NCI-H187 treated with DMSO at 0.1 percent for 48 hours (cell line): ENCODE measurements at places on chromosomes 6 and 20.
A peak's percentile ranks its signal among the peaks of the same experiment; 100 is the strongest.

DNA sequence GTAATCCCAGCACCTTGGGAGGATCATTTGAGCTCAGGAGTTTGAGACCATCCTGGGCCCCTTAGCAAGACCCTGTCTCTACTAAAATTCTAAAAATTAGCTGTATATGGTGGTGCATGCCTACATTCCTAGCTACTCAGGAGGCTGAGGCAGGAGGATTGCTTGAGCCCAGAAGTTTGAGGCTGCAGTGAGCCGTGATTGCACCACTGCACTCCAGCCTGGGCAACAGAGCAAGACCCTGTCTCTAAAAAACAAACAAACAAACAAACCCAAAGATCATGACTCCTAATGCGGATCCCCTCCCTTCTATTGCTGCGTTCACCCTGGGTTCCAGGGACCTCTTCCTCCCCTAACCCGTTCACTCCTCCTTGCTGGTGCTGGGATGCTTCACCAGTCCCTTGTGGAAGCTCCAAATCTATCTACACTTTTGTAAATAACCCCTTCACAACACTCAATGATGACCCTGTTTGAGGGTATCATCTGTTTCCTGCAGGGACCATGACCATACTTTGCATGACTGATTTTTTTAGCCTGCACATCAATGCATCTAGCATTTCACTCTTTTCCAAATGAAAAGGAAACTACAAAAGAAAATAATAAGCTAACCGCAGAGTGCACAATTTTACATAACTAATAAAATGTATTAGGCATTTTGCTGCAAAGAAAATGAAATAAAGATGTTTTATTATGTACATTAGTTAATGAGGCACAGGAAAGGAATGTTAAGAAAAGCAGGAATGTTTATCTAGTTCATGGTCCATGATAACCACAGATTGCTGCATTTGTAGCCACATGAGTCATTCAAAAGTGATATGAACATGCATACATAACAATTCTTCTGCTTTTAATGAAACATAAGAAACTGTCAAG is 30.5 kb upstream of the IPCEF1 start:
- no peak for DNase-seq

- DNase-seq = no peak
These were observed 2.8 kb downstream of the ITPR3 start for GRCh38 chr6:33623895-33624381.

DNA sequence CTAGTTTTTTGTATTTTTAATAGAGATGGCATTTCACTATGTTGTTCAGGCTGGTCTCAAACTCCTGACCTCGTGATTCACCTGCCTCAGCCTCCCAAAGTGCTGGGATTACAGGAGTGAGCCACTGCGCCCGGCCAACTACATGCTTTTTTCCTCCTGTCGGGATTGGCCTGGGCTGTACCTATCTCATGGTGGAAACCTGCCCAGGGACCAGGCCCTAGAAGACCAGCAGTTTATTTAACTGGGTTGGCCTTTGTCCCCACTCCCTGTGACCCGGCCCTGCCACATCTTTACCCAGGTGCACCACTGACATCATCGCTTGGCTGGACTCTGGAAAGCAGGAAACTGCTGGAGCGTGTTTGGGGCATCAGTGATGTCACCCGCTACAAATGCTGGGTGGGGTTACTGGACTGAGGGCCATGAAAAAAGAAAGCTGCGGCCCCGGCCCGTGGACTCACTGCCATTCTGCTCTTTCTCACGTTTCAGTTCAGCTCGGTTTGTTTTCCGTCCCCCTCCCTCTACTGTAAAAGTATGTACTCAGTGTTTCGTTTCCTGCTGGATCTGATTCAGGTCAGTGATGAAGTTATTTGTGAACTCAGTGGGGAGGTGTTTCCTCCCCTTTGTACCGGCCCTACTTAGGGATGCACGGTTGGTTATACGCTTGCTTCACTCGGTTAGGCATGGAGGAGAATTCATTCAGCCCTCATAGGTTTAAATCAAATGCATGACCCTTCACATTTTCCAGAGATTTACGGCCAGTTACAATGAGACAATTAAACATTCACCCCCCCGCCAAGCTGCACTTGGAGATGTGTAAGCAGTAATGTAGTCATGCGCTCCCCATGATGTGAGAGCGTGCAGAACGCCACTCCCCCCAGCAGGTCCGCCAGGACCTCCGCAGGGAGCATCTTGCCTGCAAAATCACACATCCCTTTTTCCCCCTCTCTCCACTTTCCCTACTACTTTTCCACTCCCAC is 179.3 kb downstream of the MTHFD1L start:
- peak; percentile 60 for DNase-seq

GRCh38 chr20:43191143-43191542 is 1.4 kb upstream of the PTPRT start:
- DNase-seq = no peak

- DNase-seq = no peak
These were observed 213.2 kb downstream of the ERMARD start for GRCh38 chr6:169964486-169965180.

DNA sequence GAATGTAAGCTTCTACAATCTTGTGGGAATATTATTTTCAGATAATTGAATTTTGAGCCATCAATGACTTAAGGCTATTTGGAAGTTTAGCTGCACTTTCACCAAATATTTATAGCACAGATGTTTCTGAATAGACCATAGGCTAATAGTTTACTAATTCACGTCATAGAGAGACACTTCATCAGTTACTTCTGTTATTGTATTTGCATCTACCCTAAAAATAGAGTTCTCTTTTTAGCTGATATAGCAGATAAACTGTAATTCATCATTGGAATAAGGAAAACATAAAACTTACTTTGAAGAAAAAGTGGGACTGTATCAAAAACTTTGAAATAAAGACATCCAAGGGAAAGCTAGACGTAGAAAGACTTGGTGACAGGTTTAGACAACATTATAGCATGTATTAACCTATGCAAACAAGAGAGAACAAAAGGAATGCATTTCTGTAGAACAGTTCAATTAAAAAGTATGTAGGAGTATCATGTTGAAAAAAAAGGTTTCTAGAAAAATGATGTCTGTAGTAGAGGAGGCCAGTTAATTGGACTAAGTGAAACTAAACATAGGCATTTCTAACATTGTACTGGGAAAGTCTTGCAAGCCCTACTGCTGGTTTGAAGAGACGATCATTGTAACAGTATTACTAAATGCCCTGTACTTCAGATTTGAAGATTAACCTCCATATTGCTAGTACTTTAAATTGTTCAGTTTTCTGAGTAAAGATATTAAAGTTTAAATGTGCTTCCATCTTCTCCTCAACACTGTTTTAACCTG is 123.3 kb downstream of the ZFAND3 start:
- DNase-seq = no peak

DNA sequence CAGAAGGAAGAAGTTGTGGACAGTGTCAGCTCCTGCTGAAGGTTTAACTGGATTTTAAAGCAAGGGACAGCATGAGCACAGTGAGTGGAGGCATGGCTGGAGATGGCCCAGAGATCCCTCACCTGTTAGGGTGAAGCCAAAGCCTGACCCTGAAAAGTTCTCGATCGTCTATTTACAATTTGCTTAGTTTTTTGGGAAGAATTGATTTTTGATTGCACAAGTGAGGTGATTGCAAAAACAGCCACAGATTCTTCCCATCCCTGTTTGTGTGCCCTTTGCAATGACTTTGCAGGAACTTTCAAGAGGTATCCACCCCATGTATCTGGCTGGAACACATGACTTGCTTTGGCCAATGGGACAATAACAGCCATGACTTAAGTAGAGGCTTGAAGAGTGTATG is 170.1 kb downstream of the TFAP2C start:
- DNase-seq = no peak

GRCh38 chr20:30598460-30599230 is 658.8 kb upstream of the DEFB115 start:
- DNase-seq = no peak

- DNase-seq = no peak
These were observed 12.3 kb downstream of the EFCAB8 start for GRCh38 chr20:32870985-32871384.

- no peak for DNase-seq
These were observed 770 bp downstream of the ULBP3 start for GRCh38 chr6:150068151-150068550.

- DNase-seq = no peak
These were observed 16.1 kb downstream of the EPB41L1 start for GRCh38 chr20:36170542-36171215.

DNA sequence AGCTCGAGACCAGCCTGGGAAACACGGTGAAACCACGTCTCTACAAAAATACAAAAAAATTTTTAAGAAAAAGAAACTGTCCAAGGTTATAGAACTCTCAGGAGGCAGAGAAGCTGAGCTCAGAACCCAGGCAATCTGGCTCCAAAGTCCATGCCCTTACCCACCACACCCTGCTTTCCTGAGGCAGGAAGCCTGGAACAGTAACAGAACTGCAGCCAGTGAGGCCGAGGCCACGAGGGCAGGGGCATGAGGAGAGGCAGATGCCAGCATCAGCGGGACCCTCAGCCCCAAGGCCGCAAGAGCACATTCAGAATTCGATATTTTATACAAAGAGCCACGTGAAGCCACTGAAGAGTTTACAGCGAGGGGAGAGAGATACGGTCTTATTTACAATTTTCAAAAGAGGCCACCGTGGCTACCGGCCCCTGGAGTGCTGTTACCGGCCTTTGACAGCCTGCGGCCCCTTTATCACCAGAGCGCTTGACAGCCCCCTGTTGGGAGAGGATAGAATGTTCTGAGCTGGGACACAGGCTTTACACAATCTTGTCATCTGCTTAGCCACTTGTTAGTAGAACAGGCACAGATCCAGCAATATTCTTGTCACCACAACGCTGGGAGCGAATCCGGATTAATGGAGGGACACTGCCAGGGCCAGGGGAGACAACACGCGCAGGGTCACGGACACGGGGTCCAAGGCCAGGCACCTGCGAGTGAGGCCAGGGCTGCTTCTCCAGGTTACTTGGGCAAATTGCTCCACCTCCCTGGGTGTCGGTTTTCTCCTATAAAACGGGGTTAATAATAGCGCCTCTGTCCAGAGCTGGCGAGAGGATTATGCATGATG is 5.6 kb downstream of the SPATA2 start:
- DNase-seq = no peak

DNA sequence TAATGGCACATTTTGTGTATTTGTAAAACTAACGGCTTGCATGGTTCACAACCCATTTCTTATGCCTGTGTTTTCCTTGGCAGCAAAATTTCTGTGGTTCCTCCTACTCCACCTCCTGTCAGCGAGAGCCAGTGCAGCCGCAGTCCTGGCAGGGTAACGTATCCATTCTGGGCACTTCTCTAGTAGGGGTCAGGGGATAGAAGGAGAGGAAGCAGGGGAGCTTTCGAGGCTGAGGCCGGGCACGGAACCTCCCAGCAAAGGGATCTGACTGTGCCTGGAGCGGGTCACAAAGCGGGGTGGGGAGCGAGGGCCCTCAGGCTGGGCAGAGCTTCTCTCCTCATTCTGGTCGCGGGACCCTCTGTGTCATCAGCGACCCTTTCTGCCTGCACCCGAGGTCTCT is 58.4 kb downstream of the SYTL3 start:
- DNase-seq = no peak

GRCh38 chr6:38579010-38579628 is 60.6 kb downstream of the BTBD9 start:
- no peak for DNase-seq

DNA sequence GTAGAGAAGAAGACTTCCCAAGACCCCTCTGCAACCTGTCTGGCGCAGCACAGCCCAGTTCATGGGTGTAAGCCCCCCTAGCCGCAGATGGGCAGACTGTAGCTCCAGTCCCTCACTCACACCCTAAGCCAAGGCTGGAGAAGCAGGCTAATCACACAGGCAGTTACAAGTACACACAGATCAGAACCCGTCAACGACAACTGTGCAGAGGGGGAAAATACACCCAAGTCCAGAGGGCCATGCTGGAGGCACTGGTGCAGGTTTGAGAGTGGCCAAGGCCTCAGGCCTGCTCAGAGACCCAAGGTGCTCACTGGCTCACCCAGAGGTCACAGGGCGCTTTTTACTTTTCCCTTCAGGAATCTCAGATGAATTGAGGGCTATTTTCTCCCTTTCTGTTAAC is 106.1 kb downstream of the NOL4L start:
- DNase-seq = no peak

GRCh38 chr6:100404051-100404450 is 60.7 kb downstream of the SIM1 start:
- no peak for DNase-seq

DNA sequence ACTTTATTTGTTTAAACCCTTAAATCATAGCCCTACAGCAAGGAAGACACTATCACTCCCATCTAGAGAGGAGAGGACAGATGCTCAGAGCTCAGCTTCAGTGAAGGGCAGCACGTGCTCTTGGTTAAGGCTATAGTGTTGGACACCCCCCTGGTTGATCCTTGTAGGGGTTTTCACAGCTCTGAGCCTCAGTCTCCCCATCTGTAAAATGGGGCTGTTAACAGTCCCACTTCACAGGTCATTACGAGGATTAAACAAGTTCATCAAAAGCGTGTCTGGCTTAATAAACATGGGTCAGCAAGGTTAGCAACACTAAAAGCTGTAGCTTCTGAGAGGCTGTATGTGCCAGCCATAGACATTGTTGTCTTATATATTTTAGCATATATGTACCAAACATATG is 82.4 kb downstream of the NFATC2 start:
- DNase-seq = no peak

DNA sequence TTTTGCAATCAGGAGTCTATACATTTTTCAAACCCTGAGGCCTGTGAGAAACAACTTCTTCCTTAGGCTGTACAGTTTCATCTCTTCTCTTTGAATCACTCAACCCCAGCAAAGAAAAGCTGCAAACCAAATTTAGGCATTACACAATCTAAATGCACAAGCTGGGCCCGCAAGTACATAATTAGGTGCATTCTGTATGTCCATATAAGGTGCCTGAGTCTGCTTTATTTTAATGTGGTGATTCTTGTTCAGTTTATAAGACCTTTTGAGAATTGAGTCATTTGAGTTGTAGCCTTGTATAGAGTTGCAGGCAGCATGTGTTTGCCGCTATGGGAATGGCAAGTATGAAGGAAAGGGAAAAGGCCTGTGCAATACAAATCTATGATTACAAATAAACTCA is 709.6 kb upstream of the MARCKS start:
- DNase-seq = no peak

GRCh38 chr6:41538556-41539182 is 7.5 kb upstream of the FOXP4 start:
- DNase-seq = no peak

- DNase-seq = no peak
These were observed 16.6 kb upstream of the WFDC12 start for GRCh38 chr20:45140836-45141235.

GRCh38 chr20:58268936-58269619 is 40.4 kb upstream of the RAB22A start:
- DNase-seq = no peak

- DNase-seq = no peak
These were observed 1321.1 kb upstream of the GJE1 start for GRCh38 chr6:140811642-140812041.

DNA sequence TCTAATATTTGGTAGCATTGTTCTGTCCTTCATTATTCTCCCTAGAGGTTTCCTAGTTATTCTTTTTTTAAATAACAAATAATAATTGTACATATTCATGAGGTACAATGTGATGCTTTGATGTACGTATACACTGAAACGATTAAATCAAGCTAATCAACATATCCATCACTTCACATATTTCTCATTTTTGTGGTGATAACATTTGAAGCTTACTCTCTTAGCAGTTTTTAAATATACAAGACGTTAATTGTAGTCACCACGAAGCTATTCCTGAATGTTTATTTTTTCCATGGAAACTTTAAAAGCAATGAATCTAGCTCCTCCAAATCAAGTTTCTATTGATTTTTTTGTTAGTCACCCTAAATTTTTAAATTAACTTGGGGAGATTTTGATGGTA is 116.5 kb upstream of the PRND start:
- DNase-seq = no peak
